ENCODE measurements at places on chromosomes 2 and 18. TPM values are rescaled to one million over a fixed set of nuclear protein-coding genes. Genes with fewer than 3 reads are reported as not detected.

Gene PSMA8
- not detected for total RNA-seq

Gene GATA6
- 180 TPM for total RNA-seq

Gene C2orf80
- not detected for total RNA-seq

Gene LIMS1
- total RNA-seq, result 35.2 TPM

Gene GPR17
- not detected for total RNA-seq

Gene RFX8
- total RNA-seq, result not detected

Gene IGFBP5
- total RNA-seq, result 444 TPM

Gene COL4A4
- total RNA-seq, result 1.9 TPM

Gene SCN7A
- total RNA-seq, result 148 TPM

Gene ARHGAP25
- 2.8 TPM for total RNA-seq

Gene GAD1
- not detected for total RNA-seq

Gene REG3A
- 381 TPM for total RNA-seq

Gene EGR4
- not detected for total RNA-seq

Gene SLC23A3
- total RNA-seq, result 0.92 TPM

Gene MEP1B
- 1.1 TPM for total RNA-seq

Gene SERPINB10
- not detected for total RNA-seq

Gene CD8A
- total RNA-seq, result not detected

Gene CELF4
- total RNA-seq, result not detected

Gene OXER1
- 1.3 TPM for total RNA-seq

Gene GPAT2
- 4.1 TPM for total RNA-seq

Gene ATP8B1
- total RNA-seq, result 107 TPM

Gene ALPP
- total RNA-seq, result not detected

Gene COQ10B
- 7.6 TPM for total RNA-seq

Gene MAPRE3
- total RNA-seq, result 7.0 TPM

Gene HOXD8
- 5.1 TPM for total RNA-seq

Gene TRIP12
- total RNA-seq, result 342 TPM

Gene DOCK10
- total RNA-seq, result 0.89 TPM

Gene OTOS
- not detected for total RNA-seq

Gene TIA1
- total RNA-seq, result 125 TPM

Gene ATP5MC3
- total RNA-seq, result 165 TPM

Gene DSC1
- not detected for total RNA-seq

Gene MROH2A
- total RNA-seq, result not detected

Gene UBE2E3
- total RNA-seq, result 560 TPM

Gene GALR1
- 1.8 TPM for total RNA-seq

Gene TMEM169
- total RNA-seq, result not detected

Gene OSR1
- total RNA-seq, result 6.2 TPM

Gene ERFE
- total RNA-seq, result not detected

Gene RESP18
- total RNA-seq, result not detected

Gene RAMP1
- 113 TPM for total RNA-seq

Gene TNFAIP6
- total RNA-seq, result not detected

Gene CPO
- not detected for total RNA-seq

Gene LIMS3
- total RNA-seq, result 2.6 TPM

Gene RTKN
- 125 TPM for total RNA-seq

Gene HJURP
- 7.6 TPM for total RNA-seq

Gene GRHL1
- total RNA-seq, result 0.89 TPM

Gene TOGARAM2
- total RNA-seq, result 1.1 TPM

Gene C1QL2
- not detected for total RNA-seq

Gene SULT1C4
- not detected for total RNA-seq

Gene KCNG3
- total RNA-seq, result 1.5 TPM
